ENCODE measurements at places on chromosomes 13 and 19.
A peak's percentile ranks its signal among the peaks of the same experiment; 100 is the strongest.

DNA sequence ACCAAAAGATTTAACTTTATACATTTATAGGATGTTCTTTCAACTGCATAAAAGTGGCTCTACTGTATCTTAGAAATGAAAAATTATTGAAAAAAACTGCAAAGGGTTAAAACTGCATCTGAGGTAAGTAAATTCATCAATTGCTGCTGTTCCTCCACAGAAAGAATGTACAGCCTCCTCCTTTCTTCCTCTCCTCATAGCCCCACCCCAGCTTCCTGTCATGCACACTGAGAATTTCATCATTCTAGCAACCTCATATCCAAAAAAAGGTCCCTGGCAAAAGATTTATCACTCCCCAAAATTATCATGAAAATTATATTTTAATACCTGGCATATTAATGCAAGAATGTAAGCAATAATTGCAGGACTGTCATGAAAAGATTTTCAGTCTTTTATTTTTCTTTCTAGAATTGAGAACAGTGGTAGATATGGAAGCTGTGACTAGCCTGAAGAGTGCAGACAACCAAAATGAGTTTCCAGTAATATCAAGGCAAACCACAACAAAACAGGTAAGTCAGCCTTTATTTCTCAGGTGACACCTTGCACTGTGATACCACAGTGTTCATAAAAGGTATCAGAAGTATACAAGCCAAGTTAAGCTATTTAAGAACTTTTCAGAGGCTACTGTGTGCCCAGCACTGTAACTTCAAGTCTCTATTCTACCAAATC is 110.8 kb downstream of the SUCLA2 start:
- no peak for DNase-seq

DNA sequence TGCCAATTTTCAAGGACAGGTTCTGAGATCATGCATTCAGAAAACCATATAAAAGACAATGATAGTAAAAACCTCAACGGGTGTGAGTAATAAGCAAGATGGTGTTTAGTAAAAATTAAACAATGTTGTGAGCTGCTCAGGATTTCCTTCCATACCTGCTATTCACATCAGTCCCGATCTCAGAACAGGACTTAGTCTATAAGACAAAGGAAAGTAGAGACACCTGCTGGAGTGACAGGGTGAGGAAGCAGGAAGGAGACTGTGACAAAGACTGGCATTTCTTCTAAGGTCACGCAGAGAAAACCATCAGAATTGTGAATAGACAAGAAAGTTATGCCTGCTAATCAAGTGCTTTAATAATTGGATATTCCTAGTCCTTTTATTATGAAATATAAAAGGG is 648.0 kb downstream of the DACH1 start:
- DNase-seq: no peak

- no peak for DNase-seq
Observed at GRCh38 chr13:93222976-93223375, 3.6 kb upstream of the GPC6 start.

- peak; percentile 51 for DNase-seq
Observed at GRCh38 chr19:53881482-53882390, at the start of gene PRKCG. TSS of gene PRKCG (plus strand) at chr19:53882197. CDS start at chr19:53882495, 298 bp downstream.

DNA sequence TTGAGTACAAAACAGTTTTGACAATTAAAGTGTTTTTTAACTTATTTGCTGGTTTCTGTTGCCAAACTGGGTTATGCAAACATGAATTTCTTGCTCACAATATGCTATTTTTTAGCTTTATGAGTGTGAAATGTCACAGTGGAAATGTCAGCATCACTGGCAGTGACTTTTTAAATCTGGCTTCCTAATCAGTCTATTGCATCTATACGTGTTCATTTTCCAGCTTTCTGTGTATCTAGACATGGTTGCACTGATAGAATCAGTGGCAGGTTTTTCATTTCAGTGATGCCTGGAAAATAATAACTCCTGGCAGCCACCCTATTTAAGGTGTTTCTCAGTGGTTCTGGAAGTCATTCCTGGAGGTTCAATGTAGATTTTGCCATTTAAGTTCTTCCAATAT is 146.7 kb downstream of the SLITRK6 start:
- DNase-seq: no peak

DNA sequence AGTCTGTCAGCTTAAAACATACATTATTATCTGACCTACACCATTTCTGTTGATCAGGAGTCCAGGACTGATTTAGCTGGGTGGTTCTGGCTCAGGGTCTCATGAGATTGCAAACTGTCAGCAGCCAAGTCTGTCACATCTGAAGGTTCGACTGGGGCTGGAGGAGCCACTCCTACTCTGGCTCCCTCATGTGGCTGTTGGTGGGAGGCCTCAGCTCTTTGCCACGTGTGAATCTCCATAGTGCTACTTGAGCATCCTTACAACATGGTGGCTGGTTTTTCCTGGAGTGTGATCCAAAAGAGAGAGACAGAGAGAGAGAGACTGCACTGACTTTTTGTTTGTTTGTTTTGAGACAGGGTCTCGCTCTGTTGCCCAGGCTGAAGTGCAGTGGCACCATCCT is 63.6 kb upstream of the NFIC start:
- no peak for DNase-seq

DNA sequence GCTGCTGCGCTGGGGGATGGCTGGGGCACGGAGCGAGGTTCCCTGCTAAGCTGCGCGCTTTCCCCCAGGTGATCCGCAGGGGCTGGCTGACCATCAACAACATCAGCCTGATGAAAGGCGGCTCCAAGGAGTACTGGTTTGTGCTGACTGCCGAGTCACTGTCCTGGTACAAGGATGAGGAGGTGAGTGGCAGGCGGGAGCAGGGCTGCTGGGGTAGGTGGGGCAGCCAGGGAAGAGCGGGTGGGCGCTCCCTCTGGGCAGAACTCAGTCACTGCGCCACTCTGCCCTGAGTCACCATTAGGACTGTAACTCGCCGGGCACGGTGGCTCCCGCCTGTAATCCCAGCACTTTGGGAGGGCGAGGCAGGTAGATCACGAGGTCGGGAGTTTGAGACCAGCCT is 23.8 kb downstream of the TMED1 start:
- DNase-seq: no peak

- DNase-seq: no peak
Observed at GRCh38 chr19:41638641-41639081, 11.8 kb upstream of the CEACAM4 start.

GRCh38 chr19:14616407-14616806 is 33.5 kb downstream of the CLEC17A start:
- no peak for DNase-seq

DNA sequence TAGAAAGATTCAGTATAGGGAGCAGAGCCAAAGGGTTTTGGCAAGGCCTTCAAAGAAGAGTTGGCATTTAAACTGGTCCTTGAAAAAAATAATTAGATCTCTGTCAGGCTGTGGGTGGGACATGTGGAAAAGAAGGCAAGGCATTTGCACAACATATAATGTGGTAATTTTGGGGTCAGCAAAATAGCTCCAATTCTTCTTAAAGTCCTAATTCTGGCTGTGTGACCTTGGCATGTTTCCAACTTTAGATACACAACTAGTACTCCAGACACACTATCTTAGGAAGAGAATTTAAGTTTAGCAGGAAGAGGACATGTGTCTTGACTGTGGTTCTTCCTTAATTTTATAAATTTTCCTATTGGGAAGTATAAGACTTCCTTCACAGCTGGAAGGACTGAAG is 206.3 kb downstream of the PCDH17 start:
- no peak for DNase-seq

DNA sequence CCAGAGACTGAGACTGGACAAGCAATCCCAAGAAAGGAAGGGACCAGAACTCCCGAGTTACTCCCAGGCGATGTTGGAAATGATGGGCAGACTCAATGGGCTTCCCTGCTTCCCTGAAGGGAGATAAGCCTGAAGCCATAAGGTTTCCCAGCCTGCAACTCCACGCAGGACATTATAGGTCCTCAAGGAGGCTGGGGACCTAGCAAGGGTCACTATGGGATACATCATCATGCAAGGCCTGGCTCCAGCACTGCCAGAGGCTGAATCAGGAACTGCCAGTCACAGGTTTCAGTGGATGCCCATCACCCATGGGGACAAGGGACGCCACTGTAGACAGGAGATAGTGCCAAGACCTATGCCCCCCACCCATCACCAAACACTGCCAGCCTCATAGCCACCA is 338.7 kb downstream of the IRS2 start:
- DNase-seq: no peak

DNA sequence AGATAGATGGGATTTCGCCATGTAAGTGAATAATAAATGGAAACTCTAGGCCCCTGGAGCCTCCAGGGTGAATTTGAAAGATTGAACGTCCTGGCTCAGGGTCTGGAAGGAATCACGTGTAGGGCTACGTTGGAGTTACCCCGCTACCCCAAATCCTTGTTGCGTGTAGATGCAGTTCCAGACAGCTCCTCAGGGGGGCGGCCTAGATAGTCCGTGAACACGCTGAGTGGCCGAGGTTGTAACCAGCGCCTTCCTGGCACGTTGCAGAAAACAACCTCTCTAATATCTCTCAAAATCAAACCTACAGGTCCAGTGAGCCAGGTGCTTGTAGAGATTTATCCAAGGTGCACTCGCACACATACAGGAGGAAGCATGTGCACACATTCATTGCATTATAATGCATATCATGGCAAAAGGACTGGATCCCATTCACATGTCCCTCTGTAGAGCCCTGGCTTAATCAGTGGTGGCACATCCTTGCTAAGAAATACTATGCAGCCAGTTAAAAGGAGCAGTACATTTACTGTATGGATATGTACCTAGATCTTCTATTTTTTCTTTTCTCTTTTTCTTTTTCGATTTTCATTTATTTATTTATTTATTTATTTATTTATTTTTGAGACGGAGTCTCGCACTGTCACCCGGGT is 2.5 kb upstream of the KEAP1 start:
- DNase-seq: peak; percentile 85

DNA sequence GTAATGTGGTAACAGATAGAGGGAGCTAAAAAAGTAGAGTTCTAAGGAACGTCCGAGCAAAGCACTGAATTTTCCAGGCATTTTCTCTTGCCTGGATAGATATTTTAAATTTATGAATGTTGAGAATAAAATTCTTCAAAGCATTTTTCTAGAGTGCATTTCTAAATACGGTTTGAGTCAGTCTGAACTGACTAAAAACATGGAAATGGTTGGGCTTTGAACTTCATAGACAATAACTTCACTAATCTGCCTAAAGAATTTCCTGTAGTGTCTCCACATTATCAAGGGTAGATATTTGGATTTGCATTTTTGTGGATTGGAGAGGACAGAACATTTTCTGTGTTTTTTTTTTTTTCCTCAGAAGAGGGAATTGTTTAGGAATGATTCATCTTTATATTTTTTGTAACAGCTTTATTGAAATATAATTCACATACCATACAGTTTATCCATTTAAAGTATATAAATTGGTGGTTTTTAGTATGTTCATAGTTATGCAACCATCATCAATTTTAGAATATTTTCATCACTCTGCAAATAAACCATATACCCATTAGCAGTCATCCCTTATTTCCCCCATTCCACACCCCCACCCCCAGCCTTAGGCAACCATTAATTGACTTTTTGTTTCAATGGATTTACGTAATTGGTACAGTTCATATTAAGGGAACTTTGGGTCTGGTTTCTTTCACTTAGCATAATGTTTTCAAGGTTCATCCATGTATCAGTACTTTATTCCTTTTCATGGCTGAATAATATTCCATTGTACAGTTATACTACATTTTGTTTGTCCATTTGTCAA is 20.7 kb downstream of the GARRE1 start:
- DNase-seq: no peak

DNA sequence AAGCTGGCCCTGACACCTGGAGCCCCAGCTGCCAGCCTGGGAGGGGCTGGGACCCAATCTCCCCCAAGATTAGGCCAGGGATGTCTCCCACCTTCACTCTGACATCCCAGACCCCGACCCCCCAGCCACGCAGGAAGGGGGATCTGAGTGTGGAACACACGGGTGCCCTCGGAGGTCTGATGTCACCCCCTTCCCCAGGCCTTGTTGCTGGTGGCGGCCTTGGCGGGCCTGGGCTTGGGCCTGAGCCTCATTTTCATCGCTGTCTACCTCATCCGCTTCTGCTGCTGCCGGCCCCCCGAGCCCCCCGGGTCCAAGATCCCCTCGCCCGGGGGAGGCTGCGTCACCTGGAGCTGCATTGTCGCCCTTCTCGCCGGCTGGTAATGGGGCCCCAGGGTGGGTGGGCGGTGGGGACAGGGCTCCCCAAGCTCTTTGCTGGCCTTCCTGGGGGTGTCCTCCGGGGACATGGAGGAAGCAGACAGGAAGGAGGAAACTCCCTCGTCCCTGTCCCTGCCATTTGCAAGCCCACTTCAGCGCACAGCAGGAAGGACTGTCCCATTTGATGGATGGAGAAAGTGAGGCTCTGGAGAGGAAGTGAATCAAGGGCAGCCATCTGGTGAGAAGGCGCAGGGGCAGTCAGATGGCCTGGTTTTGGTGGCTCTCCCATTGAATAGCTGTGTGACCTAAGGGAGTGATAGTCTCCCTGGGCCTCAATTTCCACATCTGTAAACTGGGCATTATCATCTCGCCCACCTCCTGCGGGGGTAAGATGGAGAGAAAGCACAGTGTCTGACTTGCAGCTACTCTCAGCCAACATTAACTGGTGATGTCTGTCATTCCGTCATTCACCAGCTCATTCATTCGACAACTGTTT is 3.9 kb downstream of the TTYH1 start:
- no peak for DNase-seq

- no peak for DNase-seq
Observed at GRCh38 chr13:41842036-41842620, 118.8 kb downstream of the VWA8 start.

DNA sequence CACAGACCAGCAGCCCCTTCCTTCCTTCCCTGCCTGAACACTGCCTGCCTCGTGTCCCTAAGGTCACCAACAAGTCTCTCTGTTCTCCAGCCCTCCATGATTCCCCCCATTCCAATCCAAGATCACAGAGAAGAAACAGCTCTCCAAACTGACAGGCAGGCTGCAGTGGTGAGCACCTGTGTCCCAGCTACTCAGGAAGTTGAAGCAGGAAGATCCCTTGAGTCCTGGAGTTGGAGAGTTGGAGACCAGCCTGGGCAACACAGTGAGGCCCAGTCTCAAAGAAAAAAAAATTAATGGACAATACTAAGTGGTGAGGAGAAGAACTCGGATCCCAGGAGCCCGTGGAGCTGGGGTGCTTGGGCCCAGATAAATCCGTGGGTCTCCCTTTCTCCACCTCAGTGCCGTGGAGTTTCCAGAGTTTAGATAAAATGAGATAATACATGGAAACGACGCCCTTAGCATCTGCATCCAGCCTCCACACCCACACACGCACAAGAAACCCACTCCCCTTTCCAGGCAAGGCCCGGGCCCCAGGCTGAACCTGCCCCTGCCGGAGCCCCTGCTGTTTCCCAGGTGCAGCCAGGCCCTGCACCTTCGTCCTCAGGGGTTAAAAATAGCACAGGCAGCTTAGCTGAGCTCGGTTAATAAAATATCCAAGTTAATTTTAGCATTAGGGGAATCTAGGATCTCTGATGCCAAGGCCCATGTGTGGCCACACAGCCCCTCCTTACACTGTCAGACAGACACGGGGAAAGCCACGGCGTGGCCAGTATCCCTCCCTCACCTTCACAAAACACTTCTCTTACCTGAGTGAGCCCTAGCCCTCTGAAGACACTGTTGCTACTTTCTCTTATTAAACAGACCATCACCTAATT is 4.7 kb downstream of the RASA3 start:
- DNase-seq: no peak

GRCh38 chr13:20219577-20219976 is 12.5 kb downstream of the GJB6 start:
- DNase-seq: no peak

- no peak for DNase-seq
Observed at GRCh38 chr19:38093154-38093553, 130.9 kb downstream of the DPF1 start.
